ENCODE measurements at places on chromosomes 7 and 10. TPM values are rescaled to one million over a fixed set of nuclear protein-coding genes. Genes with fewer than 3 reads are reported as not detected.

The PAX4 gene
- not detected for total RNA-seq

The OPALIN gene
- total RNA-seq: not detected

The UPP1 gene
- 39.6 TPM for total RNA-seq

The CYP26C1 gene
- total RNA-seq: 0.63 TPM

The UCN3 gene
- not detected for total RNA-seq

The HOXA5 gene
- total RNA-seq: 23.5 TPM

The GET4 gene
- total RNA-seq: 43.9 TPM

The FLNC gene
- total RNA-seq: 232 TPM

The MYO1G gene
- total RNA-seq: under 0.01 TPM

The SBDS gene
- 49.4 TPM for total RNA-seq

The GLI3 gene
- total RNA-seq: 3.6 TPM

All from mesangial cell (primary cell).